ENCODE measurements at places on chromosomes 1 and 21. TPM values are rescaled to one million over a fixed set of nuclear protein-coding genes. Genes with fewer than 3 reads are reported as not detected.

The MNDA gene
- 45.5 TPM for total RNA-seq

The RAD54L gene
- 1.0 TPM for total RNA-seq

DNA sequence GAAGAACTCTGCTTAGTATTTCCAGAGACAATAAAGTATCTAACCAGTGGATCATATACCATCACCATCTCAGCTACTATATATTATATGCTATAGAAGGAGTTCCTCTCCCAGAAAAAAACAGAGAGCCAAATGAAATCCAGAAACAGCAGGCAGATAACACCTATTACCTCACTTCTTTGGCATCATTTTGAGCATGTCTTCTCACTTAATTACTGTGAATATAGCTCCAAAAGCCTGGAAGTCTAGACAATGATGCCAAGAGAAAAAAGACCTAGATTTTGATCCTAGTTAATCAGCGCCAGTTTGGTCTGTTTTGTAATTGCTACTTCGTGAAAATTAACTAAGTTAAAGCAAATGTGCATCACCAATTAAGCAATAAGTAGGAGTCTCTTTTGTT, 131.3 kb downstream of the EIF4G3 start:
- DNase-seq: no peak

The GUCA2B gene
- not detected for total RNA-seq

DNA sequence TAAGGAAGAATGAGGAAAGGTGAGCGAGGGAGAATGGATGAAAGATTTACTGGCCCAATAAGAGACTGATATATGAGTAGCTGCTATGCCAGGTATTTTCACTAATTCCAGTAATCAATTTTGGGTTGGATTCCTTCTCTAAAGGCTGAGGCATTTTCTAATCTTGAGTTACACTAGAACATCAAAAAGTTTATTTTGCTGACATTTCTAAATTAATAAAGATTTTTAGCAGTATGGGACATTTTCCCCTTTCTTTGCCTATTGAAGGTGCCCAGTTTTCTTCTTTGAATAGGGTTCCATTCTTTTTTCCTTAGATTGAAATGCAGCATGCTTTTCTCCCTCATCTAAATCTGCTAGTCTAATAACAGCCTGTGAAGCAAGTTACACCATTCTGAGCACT, 52.9 kb downstream of the ZNHIT6 start:
- no peak for DNase-seq

- DNase-seq: no peak
Observed at GRCh38 chr1:2196901-2197638, 2.5 kb upstream of the FAAP20 start.

DNA sequence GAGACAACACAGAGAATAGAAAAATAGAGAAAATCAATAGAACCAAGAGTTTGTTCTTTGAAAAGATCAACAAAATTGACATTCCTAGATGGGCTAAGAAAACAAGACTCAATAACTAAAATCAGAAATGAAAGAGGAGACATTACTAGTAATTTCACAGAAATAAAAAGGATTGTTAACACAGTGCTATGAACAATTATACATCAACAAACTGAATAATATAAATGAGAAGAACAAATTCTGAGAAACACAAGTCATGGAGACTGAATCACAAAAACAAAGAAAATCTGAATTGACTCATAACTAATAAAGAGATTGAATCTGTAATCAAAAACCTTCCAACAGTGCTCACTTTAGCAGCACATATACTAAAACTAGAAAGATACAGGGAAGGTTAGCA, 51.6 kb upstream of the TTC39A start:
- no peak for DNase-seq

The CASQ1 gene
- 0.41 TPM for total RNA-seq

The ETNK2 gene
- 3.6 TPM for total RNA-seq
